Hematopoietic multipotent progenitor cell treated with erythropoietin and hydrocortisone succinate and interleukin-3 and kit ligand, for 6 days (in vitro differentiated cells): ENCODE measurements at places on chromosomes 4 and X.

- no peak for DNase-seq
Observed at GRCh38 chr4:1862055-1862911, 6.3 kb upstream of the LETM1 start.

DNA sequence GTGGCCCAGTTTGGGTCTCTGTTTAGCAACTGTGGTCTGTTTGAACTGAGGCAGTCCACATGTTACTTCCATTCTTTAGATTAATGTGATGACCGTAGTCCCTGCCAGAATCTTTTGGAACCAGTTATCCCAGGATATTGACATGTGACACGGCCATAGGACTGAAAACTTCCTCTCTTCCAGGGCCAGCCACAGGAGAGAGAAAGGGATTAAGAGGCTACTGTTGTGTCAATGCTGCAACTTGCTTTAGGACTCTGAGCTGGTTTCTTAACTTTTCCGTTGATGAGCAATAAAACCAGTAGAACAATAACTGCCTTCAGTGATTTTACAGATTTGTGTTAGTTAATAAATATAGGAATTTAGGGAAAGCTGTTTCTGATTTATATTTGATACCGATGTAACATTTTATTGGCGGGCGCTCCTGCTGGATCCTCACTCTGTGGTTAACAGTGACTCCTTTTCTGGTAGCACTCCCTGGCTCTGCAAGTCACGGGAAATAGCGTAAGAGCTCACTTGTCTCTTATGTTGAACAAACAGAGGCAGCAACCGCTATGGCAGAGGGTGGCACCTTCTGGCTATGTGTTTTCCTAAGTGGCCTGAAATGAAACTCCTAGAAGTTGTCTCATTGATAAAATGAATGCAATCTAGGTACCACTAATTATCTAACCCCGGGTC is 2.5 kb downstream of the TENM3 start:
- no peak for DNase-seq

GRCh38 chr4:145436796-145437195 is 44.9 kb upstream of the SMAD1 start:
- DNase-seq, result no peak

- peak; percentile 35 for DNase-seq
Observed at GRCh38 chr4:128461291-128462102, 173.9 kb upstream of the PGRMC2 start.

DNA sequence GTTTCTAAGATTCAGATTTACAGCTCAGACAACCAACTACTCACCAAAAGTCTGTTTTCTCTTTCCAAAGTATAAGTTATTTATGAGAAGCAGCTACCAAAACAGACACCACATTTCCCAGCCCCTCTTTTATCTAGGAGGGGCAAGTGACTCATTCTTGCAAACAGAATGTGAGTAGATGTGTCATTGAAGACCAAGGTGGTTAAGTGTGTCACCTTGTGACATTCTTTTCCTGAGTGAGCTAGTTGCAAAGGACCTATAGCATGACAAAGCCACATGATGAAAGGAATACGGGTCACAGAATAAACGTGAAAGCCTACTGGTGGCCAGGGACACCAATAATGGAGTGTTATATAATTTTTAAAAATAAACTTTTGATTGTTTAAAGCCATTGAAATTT is 50.0 kb downstream of the SLC7A11 start:
- peak; percentile 7 for DNase-seq

- DNase-seq, result peak; percentile 6
Observed at GRCh38 chrX:107207089-107207488, 678 bp downstream of the DNAAF6 start.

DNA sequence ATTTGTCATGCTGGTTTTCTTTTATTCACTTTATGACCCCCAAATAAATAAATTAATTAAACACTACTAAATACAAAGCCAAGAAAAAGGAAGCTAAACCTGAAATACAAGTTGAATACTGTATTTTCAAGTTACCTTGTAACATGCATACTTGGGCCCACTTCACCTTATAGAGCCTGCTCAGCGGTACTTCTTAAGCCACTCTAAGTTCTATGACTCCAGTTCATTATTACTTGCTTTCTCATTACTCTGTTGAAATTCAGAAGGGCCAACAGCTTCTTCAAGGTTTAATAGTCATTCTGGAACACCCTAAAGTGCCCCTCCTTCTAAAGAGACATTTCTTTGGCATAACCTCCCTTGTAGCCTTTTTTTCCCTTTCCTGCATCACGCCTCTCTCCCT is 844.5 kb downstream of the RPA4 start:
- DNase-seq, result no peak

DNA sequence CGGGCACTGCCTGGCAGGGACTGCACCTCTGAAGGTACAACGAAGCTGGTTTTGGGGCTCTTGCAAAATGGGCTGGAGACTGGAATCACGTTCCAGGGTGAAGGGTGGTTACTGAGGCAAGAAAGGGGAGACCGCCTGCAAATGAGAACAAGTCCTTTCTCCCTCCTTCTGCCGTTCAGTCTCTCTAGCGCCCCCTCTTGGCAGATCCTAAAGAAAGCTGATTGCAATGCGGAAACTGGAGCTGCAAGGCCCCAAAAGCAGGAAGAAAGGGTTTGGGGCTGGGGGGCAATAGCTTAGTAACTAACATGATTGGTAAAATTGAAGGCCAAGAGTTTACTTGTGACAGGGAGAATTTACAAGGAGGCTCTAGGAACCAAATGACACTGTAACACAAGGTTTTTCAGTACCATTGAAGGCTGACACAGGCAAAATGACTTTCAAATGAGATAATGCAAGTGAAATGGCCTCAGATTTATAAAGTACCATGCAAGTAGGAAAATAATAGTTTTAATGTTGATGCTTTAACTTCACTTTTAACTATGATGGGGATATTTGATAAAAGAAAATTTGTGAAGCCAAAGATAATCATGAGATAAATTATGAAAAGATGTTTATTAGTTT is 222.7 kb upstream of the HAND2 start:
- peak; percentile 61 for DNase-seq

DNA sequence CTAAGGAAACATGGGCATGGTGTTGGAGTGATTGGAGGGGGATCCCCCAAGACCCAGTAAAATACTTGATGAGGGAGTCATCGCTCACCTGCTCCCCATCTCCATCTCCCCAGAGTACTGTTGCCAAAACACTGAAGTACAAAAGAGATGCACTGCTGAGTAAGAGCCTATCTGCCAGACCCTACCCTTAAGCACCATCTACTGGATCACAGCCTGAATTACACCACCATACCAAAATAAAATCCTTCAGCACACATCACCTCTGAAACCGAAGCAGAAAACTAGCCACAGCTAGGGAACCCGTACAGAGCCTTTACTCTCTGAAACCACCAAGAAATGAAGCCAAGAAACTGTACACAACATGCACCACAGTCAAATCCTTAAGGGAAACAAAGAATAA is 466.3 kb upstream of the ACTRT1 start:
- peak; percentile 12 for DNase-seq

DNA sequence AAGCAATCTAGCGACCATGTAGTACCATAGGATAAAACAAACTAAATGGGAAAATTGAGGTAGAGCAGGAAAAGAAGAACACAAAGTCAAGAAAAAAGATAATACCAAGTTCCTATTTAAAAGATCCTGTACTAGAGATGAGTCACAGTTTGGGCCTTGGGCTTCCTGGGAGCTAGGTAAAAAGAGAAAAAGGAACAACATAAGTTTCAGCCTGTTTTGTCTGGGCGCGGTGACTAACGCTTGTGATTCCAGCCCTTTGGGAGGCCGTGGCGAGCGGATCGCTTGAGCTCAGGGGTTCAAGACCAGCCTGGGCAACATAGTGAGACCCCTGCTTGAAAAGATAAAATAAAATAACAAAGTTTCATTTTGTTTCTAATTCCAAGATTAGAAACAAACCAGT is 14.0 kb upstream of the TMEM156 start:
- no peak for DNase-seq

DNA sequence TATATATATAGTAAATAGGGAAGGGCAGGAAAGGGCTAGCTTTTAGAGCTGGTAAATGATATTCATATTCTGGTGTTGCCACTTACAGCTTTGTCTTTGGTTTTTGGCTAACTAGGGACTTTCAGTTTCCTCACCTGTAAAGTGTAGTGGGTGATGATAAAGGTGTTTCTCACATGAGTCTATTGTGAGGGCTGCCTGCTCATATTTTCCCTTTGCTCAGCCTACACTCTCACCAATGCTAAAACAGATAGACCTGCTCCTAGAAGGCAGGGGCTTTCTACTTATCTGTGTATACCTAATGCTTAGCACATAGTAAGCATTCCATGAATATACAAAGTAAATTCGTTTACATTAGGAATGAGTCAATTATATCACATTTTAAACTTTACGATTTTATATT is 137.2 kb upstream of the HS3ST1 start:
- DNase-seq, result no peak

DNA sequence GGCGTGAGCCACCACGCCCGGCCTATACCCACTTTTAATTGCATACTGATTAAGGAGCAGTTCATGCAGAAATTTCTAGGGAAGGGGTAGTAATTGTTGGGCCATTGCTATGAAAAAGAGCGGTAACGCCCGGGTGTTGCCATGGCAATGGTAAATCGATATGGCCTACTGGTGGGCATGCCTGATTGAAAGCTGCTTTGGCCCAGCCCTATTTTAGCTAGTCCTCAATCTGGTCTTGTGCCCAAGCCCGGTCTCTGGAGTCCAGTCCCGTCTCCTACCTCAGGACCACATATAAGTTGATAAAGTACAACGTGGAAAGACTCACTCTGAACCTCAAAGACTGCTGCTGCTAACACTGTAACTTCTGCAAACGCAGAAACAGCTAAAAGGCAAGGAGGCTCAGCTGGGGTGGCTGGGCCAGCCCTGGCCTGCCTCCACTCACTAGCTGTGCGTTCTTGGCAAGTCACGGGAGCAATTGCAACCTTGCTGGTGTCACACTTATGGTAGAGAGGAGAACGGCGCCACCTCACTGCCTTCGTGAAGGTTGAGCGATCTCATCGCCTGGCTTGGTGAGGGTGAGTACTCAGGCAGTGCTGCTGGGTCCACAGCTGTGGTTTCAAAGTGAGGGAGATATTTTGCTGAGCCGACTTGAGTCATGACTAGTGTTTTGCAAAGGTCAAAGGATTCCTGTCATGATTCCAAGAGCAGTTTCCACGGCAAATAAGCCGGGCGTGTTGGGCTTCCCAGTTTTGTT is 57.0 kb upstream of the GRPEL1 start:
- no peak for DNase-seq

GRCh38 chr4:2290974-2291704 is 29.2 kb upstream of the MXD4 start:
- peak; percentile 40 for DNase-seq

- no peak for DNase-seq
Observed at GRCh38 chrX:107323786-107324492, 117.5 kb downstream of the DNAAF6 start.

- DNase-seq, result peak; percentile 50
Observed at GRCh38 chrX:20374900-20375438, 108.3 kb upstream of the RPS6KA3 start.

DNA sequence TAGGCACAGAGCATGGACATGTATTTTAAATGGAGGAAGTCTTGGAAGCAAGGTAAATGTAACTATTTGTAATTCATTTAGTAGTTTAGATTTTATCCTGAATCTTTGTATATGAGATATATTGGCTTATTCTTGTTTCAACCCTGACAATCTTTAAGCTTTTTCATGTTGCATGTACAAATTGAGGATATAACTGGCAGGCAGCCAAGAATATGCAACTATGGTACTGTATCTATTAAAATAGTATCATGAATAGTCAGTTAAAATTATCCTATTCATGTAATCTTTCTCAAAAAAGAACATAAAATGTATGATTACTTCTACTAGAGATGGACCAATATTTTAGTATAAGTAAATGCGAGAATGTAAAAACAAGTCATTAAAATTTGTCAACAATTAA is 1141.5 kb downstream of the PCDH18 start:
- no peak for DNase-seq

- no peak for DNase-seq
Observed at GRCh38 chr4:83440899-83441298, 14.7 kb downstream of the HELQ start.

DNA sequence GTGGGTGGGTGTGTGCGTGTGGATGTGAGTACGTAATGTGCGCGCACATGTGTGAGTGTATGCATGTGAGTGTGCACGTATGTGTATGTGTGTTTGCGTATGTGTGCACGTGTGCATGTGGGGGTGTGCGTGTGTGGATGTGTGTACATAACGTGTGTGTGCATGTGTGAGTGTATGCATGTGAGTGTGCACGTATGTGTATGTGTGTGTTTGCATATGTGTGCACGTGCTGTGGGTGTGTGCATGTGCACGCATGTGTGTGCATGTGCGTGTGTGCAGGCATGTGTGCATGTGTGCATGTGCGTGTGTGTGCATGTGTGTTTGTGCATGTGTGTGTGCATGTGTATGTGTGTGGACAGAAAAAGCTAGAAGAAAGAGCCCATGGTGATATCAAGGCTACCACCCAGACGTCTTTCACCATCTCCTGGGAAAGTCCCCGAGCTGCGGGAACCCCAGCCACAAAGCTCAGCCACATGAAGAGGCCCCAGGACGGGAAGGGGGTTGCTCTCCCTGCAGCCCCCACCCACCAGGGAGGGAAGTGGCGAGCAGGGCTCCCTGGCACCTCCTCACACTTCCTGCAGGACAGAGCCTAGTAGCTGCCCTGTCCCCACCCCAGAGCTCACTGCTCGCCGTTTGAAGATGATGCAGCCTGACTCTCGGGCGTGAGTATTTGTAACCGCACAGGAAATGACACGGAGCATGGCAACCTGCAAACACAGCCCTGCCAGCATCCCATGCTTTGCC is 108.3 kb downstream of the DCTD start:
- peak; percentile 68 for DNase-seq

DNA sequence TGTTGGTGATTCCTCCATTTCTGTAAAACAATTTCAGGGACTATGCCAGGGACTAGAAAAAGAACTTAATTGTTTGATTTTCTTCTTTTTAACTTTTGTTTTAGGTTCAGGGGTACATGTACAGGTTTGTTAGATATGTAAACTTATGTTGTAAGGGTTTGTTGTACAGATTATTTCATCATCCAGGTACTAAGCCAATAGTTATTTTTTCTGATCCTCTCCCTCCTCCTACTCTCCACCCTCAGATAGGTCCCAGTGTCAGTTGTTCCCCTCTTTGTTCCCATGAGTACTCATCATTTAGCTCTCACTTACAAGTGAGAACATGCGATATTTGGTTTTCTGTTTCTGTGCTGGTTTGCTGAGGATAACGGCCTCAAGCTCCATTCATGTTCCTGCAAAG is 70.8 kb upstream of the BOD1L1 start:
- no peak for DNase-seq

- DNase-seq, result no peak
Observed at GRCh38 chr4:81550388-81550859, 78.7 kb upstream of the RASGEF1B start.

DNA sequence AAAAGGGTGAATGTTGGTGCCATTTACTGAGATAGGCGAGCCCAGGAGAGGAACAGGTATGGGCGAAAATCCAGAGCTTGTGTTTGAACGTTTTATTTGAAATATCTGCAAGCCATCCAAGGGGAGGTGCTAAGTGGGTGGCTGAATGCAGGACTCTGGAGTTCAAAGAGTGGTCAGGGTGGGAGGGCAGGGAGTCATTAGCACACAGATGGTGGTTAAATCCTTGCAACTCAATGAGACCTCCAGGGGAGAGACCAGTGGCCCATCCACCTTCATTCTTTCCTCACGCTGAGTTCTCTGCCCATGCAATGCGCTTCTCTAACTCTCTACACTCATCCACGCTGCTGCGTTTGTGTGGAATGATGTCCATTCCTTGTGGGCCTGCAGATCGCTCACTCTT is 101.1 kb downstream of the VCX3B start:
- DNase-seq, result no peak
